ENCODE measurements at places on chromosomes 3 and 15.

DNA sequence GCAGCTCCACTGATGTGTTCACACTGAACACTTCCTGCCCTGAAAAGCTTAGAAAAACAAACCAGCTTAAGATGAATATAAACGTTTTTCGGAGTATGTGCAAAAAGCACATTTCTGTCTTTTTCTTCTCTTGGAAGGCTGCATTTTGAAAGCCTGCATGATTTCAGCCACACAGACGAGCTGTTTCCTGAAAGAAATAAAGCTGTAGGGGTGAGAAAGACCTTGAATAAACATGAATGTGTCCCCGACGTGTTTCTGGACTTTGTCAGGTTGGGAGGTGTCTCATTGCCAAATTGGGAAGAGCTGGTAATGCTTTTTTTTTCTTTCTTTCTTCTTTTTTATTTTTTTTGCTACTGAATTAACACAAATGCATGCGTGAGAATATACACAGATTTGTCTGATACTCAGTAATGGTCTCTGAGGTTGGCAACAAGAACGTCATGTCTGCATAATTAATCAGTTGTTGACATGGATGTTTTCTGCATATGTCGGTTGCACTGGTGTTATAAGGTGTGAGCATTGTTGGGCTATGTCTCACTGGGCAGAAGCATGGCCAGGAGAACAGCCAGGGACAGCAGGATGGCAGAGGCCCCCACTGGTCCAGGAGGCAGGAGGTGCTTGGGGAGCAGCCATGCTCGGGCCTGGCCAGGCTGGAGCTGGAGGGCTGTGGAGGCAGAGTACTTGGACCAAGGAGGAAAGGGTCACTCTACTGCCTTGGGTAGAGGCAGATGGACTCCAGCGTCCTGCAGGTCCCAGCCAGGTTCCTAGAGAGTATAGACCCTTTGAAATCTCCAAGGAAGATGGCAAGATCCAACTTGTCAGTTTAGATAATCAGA lies 39.0 kb downstream of the ADAMTSL3 start:
- no peak for DNase-seq

- no peak for DNase-seq
Measured at GRCh38 chr3:41972802-41973201, 10.9 kb upstream of the ULK4 start.

DNA sequence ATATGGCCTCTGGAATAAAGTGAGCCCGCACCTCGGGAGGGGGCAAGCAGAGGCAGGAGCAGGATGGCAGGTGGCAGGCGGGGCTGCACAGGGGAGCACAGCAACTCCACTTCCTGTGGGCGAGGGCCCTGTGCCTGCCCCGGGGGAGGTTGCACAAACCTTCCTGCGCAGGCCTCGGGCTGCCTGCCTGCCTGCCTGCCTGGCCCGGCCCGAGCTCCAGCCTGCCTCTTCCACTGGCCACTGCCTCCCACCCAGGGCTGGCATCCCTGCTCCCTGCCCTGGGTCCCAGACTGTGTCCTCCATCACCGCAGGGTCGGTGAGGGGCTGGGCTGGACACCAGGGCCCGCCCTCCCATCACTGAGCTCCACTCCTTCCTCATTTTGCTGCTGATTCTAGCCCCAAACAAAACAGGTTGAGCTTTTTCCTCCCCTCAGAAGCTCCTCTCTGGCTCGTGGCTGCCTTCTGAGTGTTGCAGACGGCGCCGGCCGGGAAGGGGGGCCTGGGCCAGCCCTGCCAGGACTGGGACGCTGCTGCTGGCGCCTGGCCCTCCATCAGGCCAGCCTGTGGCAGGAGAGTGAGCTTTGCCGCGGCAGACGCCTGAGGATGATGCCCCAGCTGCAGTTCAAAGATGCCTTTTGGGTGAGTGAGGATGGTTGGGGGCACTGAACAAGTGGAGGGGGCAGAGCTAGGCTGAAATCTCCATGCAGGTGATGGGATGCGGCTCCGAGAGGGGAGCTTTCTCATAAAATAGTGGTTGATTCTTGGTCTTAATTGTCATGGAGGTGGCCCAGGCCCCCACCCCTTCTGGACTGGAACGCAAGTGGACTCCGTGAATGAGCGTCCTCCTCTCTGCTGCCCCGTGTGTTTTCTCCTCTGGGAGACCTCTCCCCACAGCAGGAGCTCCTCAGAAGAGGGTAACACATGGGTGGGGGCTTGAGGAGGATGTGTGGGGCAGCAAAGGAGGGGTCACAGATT lies at the start of gene PSTPIP1:
Gene PSTPIP1 (plus strand): TSS at position 156 of the 975 bp plus-strand sequence. CDS start 448 bp downstream, at position 604.
- DNase-seq = peak; percentile 56

GRCh38 chr3:42228796-42229195 lies 37.2 kb downstream of the CCK start:
- no peak for DNase-seq

GRCh38 chr3:4406746-4407568 lies 60.1 kb downstream of the SUMF1 start:
- DNase-seq = no peak

DNA sequence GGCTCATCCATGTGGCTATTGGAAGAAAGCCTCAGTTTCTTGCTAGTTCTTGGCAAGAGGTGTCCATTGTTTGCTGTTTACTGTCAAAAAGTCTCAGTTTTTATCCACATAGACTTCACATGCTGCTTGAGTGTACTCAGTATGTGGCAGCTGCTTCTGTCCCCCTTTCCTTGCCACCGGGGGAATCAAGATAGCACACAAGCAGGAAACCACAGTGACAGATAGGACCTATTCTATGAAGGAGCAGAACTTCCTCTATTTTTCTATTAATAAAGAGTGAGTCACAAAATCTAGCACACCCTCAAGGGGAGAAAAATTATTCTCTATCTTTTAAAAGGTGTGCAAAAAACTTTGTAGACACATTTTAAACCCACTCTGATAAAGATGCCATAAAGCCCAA lies 121.4 kb upstream of the GMNC start:
- no peak for DNase-seq

GRCh38 chr3:113626503-113627371 lies 69.7 kb downstream of the USF3 start:
- DNase-seq = peak; percentile 32

- no peak for DNase-seq
Measured at GRCh38 chr3:189288348-189289235, 116.8 kb downstream of the TPRG1 start.

- DNase-seq = peak; percentile 33
Measured at GRCh38 chr3:126986001-126986400, 3.1 kb downstream of the PLXNA1 start.

- no peak for DNase-seq
Measured at GRCh38 chr3:138195481-138195880, 8.4 kb downstream of the ARMC8 start.

- no peak for DNase-seq
Measured at GRCh38 chr3:177137774-177138705, 59.2 kb downstream of the TBL1XR1 start.

- no peak for DNase-seq
Measured at GRCh38 chr3:107951126-107951525, 139.7 kb downstream of the CD47 start.

- no peak for DNase-seq
Measured at GRCh38 chr15:27058939-27059338, 88.0 kb downstream of the GABRG3 start.

DNA sequence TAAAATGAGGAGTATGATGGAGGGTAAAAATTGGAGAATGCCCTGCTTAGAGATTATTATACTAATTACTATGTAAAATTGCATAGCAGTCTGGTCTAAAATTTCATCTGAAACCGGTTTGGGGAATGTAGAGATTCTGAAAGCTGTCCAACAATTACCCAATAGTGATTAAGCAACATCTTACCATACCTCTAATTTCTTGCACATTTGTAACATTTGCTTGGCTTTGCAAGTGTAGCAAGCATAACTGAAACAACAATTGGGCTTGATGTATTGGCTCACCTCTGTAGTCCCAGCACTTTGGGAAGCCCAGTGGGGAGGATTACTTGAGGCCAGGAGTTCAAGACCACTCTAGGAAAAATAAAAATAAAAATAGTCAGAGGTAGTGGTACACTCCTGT lies 17.4 kb downstream of the AADACL2 start:
- DNase-seq = no peak

DNA sequence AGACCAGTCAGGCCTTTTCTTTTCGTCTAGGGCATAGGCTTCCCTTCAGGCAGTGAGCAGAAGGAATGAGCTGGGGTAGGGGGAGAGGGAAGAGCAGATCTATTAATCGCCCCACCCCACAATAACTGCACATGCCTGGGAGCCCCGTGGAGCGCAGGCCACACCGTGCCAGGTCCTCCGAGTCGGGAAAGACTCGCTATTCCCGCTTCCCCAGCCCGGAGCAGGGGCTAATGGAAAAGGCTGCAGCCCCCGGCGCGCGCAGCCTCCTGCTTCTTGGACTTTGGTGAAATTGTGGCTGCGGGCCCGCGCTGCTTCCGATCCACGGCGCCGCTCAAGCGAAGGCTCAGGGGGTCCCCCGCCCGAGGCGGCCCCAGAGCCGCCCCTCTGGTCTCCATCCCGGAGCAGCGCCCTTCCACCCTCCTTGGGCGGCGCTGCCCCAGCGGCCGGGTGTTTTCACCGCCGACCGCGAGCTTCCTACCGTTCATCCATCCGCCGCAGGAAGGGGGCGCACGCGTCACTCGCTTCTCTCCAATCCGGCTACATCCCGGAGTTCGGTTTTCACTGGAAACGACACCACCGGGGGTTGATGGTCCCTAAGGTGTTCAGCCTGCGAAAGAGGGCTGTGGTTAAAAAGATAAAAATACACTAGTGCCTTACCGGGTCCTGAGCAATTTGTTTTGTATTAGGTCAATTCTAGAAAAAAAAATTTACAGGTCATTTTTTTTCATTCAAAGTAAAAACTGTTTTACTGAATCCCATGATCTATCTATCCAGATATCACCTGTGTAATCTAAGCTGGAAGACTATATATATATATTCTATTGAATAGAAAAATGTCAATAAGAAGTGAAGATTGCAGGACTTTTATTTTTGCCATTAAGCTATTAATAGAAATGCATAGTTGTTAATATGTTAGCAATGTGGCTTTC lies 4.4 kb upstream of the SYNM start:
- DNase-seq = peak; percentile 5

DNA sequence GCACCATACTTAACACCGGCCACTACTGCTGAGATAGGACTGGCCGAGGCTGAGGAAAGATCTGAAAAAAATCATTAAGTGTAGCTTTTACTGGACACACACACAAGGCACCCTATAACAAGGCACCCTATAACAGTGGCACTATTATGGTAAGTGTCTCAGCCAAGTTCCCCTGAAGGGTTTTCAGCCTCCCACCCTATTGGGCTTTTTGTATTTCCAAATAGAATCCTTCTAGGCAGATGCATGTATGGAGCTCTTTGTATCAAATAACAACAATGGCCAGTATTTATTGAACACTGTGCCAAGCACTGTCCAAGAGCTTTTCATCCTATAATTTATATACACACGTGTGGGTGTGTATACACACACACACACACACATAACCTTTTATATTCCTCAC lies 6.7 kb upstream of the DNAJA4 start:
- DNase-seq = no peak

DNA sequence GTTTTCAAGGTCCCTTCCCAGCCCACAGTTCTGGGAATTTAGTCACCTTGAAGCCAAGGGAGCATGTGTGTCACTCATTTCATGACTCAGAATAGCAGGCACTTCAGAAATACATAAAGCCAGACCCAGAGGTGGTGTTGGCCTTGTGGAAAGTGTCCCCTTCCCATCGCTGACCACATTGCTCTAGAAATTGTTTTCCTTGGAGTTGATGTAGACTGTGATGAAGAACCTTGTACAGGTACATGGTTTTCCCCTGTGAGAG lies 158.8 kb downstream of the SLCO3A1 start:
- no peak for DNase-seq

- DNase-seq = no peak
Measured at GRCh38 chr15:29139540-29140459, 129.8 kb downstream of the NSMCE3 start.

GRCh38 chr15:69578787-69579583 lies 126.4 kb downstream of the RPLP1 start:
- DNase-seq = no peak

DNA sequence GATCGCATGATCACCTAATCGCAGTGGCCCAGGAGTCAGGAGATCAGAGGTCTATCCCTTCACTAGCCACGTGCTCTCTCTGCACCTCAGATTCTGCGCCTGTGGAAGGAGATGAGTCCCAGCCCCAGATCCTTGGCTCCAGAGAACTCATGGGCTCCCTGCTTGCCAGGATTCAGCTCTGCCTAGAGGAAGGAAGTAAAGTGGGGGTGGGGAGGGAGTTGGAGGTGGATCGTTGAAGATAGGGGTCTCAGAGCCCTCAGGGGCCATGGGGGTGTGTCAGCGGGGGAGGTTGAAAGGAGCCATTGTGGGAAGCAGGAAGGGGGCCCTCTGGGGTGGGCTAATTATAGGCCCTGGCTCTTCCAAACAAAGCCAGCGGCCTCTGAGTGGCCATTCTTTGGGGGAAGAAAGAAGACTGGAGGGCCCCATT lies 11.3 kb upstream of the STRA6 start:
- no peak for DNase-seq

DNA sequence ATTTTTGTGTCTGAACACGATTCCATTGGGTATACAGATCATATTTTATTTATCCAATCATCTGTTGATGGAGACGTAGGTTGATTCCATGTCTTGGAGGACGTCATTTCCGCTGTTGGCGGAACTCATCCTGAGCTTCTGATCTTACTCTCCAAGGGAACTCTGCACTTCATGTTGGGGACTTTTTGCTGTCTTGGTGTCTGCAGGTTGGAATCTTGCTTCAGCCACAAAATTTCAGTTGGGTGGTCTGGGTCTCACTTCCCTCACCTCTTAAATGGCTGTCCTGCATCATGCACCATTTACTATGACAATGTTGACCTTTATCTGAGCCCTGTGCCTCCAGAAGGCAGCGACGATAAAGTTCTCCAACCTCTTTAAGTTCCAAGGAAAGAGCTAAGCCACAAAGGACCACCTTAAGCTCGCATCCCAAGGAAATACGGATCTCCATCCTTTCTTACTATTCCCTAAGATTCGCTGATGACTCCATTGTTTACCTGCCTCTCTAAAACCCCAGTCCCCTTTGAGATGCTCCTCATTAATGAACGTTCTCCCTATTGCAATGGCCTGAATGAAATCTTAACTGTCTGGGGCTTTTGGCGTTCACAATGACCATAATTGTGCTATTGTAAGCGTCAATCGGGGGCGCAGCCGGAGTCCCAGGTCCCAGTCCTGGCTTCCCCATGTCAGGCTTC lies 23.1 kb upstream of the RNU6-1 start:
- DNase-seq = no peak

- no peak for DNase-seq
Measured at GRCh38 chr15:56965231-56966013, 47.0 kb downstream of the TCF12 start.

DNA sequence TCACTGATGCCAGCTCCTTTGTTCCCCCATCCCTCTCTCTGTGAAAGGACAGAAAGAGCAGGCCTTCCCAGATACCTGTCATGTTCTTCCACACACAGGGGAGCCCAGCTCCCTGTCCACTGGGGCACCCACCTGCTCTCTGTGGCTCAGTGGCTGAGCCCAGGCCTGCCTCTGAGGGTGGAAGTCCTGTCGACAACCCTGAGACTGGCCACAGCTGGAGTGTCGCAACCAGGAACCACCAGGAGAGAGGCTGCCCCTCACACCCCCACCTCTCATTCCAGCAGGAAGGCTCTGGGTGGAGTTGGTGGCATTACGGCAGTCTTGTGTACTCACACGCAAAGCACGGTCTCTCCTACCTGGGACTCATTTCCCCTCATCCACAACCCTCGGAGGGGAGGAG lies 66.3 kb downstream of the MEGF11 start:
- no peak for DNase-seq

GRCh38 chr3:157469561-157470294 lies 33.1 kb downstream of the PTX3 start:
- DNase-seq = no peak

GRCh38 chr3:52838561-52839267 lies 3.9 kb upstream of the MUSTN1 start:
- DNase-seq = no peak
